ENCODE measurements at places on chromosomes 13 and 19.

DNA sequence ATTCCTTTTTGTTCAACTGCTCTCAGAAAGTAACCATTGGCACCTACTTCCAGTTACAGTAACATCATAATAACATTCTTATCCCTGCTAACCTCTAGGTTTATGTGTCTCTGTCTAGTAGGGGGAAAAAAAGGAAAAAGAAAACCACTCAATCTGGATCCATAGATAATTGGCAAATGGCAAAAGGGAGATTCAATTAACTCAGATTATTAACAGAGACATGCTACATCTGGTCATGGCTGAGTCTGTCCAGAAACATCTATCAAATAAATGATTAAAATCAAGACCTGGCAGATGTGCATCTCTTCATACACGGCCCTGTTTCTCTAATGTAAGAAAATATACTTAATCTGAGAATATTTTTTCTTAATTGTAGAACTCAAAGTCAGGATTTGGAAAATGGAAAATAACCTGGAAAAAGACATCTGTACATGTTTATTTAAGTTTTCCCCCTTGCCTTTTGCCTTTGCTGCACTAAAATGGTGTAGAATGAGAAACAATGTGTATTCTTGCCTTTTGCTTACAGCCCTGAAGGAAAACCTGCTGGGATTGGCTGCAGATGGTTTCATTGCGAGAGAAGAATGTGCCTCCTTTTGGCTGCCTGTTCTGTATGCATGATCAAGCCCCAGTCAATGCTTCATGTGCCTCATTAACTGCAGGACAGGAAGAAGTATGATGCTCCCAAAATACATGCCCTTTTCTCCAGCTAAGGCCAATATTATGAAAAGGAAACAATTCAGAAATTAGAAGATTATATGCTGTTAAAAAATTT is 921.6 kb upstream of the PCDH20 start:
- H3K4me3 ChIP-seq = no peak overlapping the region
- no peaks in the 10 kb centered on the region for H3K36me3 ChIP-seq
- no peaks in the 10 kb centered on the region for H3K4me1 ChIP-seq
- no peaks in the 10 kb centered on the region for H3K27me3 ChIP-seq
- DNase-seq = no peak

DNA sequence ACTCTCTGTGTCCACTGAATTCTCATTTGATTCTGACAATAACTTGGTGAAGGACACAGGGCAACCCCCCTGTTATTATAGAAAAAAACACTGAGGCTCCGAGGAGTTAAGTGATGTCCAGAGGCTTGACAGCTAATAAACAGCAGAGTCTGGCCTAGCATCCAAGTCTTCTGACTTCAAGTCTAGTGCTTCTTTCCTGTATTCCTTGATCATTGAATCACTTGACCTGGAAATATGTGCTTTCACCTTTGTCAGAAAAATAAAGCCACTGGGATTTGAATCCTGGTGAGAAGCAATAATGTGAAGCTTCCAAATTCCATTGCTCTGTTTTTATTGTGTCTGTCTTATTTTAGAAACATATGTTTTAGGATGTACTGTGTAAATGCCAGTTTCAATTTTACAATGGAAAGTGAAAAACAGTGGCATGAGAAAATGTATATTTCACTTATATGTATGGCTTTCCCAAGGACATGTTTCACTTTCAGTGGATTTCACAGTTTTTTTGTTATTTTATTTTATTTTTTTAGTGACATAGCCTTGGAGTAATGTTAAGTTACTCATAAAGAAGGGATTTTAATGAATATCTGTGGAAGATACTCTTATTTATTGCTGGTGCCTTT is 190.2 kb downstream of the GPC6 start:
- no peak for DNase-seq
- no peaks in the 10 kb centered on the region for H3K27me3 ChIP-seq
- H3K4me3 ChIP-seq = no peak overlapping the region
- H3K4me1 ChIP-seq = no peaks in the 10 kb centered on the region
- H3K27ac ChIP-seq = no peak overlapping the region

DNA sequence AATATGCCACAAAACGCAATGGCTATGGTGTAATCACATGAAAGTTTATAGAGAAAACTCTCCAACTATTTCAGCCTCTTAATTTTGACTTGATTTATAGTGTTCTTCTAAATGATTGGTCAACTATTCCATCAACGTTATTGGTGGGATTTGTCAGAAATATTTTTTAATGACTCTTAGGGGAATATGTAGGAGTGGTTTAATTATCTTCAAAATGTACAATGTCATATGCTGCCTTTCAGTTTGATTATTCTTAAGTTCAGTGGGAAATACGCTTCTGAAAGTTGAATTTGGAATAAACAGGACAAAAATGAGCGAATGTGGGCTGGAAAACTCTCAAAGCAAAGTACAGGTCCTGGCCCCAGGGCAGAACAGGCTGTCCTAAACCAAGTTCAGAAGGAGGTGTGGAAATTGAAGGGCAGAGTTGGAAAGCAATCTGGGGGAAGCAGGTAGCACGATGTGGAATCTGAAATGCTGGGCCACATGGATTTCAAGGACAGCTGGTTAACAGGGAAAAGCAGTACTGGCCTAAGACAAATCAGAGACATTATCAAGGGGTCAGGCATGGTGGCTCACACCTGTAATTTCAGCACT is 60.8 kb upstream of the MYCBP2 start:
- H3K4me1 ChIP-seq = peaks cover 11% of the 10 kb centered on the region
- no peaks in the 10 kb centered on the region for H3K36me3 ChIP-seq
- no peak overlapping the region for H3K4me3 ChIP-seq

DNA sequence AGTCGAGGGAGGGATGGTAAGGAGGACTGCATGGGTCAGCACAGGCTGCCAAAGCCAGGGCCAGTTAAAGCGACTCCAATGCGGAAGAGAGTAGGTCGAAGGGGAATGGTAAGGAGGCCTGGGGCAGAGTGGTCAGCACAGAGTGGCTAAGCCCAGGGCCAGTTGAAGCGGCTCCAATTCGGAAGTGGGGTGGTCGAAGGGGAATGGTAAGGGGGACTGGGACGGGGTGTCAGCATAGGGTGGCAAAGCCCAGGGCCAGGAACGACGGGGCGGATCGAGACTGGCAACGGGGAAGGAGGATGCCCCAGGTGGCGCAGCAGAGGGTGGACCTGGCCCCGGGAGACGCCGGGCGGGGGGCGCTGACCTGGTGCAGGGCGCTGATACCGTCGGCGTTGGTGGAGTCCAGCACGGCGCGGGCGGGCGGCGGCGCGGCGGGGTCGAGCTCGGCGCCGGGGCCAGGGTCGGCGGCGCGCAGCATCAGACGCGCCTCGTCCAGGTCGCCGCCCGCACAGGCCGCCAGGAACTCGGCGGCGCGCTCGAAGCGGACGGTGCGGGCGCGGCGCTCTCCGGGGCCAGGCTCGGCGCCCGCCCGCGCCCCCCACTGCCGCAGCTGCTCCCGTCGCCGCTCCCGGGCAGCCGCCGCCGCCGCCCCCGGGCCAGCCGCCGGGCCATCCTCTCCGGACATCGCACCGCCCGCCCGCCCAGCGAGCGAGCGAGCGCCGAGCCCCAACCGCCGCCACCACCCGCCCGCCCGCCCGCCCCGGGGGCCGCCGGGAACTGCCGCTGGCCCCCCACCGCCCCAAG is at the start of gene PPP1R12C:
Gene PPP1R12C, minus strand, starts transcription at position 779 of the 804 bp plus-strand sequence. Its CDS starts 94 bp downstream, at position 685.
- peaks cover 12% of the 10 kb centered on the region for H3K36me3 ChIP-seq
- no peak for DNase-seq
- peaks cover 4% of the 10 kb centered on the region for H3K27me3 ChIP-seq
- peak within 1 kb of the TSS; percentile 95 for H3K27ac ChIP-seq
- H3K4me3 ChIP-seq = peak within 1 kb of the TSS; percentile 98

DNA sequence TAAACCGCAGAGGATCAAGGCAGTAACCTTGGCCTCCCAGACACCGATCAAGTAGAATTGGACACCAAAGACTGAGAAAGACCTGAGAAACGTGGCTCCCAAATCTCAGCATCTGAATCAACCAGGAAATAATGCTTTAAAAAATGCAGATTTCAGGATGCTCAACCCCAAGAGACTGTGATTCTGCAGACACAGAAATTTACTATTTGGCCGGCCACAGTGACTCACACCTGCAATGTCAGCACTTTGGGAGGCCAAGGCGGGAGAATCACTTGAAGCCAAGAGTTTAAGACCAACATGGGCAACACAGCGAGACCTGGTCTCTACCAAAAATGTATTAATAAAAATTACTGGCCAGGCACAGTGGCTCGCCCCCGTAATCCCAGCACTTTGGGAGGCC is 6.2 kb downstream of the ABCC4 start:
- no peaks in the 10 kb centered on the region for H3K27me3 ChIP-seq
- no peak for DNase-seq
- H3K27ac ChIP-seq = no peak overlapping the region
- no peak overlapping the region for H3K4me3 ChIP-seq
- peaks cover 15% of the 10 kb centered on the region for H3K4me1 ChIP-seq
- H3K36me3 ChIP-seq = peaks cover 6% of the 10 kb centered on the region
